ENCODE measurements at places on chromosomes 4 and X. TPM values are rescaled to one million over a fixed set of nuclear protein-coding genes. Genes with fewer than 3 reads are reported as not detected.

- DNase-seq, result no peak
Observed at GRCh38 chr4:165308166-165308565, 19.3 kb upstream of the MSMO1 start.

DNA sequence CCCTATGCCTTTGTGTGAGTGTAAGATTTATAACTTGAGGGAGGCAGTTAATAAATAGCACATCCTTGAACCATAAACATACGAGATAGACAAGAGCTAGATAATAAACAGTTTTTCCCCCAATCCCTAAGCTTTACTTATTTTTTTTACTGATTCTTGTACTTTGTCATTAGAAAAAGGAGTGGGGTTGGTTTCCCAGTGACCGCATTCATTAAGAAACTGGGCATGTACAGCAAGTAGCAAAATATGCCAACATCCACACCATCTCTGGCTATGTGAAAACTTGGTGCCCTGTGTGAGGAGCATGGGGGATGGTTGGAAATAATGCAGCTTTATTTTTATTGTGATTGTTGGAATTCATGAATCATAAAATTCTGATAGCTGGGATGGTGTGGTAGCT is 176.2 kb downstream of the CBR4 start:
- DNase-seq, result no peak

DNA sequence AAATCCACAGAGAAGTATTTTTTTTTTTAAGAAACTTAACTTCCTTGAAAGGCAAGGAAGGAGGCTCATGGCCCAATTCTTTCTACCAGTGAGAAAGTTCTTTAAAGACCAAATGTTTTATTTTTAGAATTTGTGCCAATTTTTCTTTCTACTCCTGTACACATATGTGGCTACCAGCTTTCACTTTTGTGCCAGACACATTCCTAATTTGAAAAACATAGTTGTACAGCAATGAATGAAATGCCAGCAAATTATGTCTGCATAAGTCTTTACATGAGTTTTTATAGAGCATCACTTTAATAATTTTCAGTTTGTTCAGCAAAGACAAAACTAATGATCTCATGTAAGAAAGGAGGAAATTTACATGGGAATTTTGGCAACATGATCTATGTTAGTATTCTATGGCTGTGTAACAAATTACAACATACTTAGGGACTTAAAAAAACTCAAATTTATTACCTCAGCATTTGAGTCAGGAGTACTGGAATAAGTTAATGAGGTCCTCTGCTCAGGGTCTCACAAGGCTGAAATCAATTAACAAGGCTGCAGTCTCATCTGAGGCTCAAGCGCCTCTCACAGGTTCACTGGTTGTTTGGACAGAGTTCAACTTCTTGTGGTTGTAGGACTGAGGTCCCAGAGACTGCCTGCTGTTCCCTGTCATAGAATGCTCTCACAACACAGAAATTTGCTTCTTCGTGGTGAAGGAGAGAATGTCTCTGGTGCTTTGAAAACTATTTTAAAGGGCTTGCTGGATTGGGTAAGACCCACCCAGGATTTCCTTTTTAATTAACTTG is 678.2 kb upstream of the FAM241A start:
- DNase-seq, result no peak

- DNase-seq, result no peak
Observed at GRCh38 chrX:20477836-20478524, 211.3 kb upstream of the RPS6KA3 start.

DNA sequence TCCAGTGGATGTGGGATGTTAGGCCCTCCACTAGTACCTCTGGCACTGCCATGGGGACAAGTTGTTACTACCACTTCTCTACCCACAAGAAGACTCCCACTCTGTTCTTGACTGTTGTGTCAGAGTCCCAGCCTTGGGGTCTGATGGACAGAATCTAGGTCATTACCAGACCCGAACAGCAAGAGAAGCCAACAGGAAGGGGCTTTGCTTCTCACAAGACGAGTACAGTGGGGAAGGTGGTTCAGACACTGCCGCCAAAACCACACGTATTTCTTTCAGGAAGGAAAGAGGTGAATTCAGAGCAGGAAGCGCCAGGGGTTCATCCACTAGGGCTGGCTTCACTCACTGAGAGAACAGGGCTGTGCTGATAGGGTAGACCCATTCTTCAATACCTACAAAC is 161.3 kb upstream of the KIT start:
- DNase-seq, result no peak

DNA sequence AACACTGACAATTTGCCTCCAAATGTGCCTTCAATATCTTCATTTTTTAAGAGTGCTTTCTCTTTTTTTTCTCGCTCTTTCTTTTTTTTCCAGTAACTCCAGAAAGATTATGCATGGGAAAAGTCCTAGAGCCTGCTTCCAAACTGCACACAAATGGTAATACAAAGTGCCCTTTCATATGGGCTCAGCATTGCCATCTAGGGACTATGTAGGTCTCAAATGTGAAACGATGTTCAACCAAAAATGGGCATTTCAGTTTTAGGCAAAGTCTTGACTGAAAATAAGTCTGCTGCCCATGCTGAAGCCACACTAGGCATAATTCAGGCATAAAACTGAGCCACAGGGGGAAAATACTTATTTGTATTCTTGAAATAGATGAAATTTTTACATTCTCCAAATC is 65.6 kb downstream of the SYNPO2 start:
- no peak for DNase-seq

DNA sequence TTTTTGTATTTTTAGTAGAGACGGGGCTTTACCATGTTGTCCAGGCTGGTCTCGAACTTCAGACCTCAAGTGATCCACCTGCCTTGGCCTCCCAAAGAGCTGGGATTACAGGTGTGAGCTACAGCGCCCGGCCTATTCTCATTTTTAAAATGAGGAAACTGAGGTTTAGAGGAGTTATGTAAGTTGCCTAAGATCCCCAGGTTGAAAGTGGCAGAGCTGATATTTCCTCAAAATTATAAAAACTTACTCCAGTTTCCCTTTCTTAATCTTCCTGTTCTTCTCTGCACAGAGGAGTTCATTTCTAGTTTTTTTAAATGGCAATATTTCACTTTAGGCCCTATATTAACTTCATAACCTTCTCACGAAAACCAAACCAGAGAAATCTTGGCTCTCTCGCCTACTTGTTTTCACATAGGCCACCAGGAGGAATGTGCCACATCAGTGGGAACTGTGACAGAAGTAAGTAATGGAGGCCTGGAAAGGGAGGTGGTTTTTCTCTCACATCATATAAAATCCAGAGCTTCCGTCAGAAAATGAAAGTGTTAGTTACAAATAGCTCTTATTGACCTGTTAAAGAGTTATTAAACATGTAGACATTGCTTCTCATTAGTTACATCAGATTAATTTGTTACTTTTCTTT is 16.1 kb upstream of the RS1 start:
- no peak for DNase-seq

DNA sequence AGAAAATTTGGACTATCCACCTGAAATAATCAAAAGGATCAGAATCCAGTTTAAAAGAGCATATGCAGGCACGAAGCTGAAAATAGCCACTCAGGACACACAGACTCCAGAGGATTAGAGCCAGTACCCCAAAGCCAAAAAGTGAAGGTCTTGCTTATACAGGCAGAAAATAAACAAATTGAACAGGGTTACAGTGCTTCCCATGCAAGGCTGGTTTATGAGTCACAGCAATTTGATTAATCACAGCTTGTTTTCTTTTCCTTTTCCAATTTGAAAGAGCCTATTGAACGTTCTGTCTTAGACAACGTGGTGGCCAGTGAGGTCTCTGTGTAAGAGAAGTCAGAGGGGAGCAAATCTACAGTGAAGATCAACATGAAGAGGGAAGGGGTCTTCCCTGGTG is 10.2 kb downstream of the HGFAC start:
- no peak for DNase-seq

The XKRX gene
- 0.67 TPM for total RNA-seq

The HEPH gene
- total RNA-seq, result not detected

The ASMT gene
- not detected for total RNA-seq
